HTR-8/SVneo (cell line): ENCODE measurements at places on chromosomes 2 and 18.
A peak's percentile ranks its signal among the peaks of the same experiment; 100 is the strongest.

DNA sequence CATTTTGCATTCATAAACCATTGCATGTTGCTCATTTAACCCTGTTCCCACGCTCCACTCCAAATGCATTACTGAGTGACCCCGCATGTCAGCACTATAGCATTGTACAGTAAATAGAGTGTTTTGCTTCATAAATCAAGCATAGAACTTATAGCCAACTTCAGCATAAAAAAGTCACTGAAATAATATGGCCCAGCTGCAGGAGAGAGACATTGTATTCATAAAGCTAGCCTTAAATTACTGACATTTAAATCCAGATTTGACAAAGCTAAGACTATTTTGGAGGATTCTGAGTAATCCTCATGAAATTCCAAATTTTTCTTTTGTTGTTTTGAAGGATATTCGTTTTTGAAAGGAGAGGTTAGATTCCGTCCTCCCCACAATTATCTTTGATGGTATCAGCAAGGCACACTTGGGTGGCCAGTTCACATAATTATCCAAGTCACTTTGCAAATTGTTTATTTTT lies 320.9 kb upstream of the TCF4 start:
- DNase-seq: no peak

- no peak for DNase-seq
Observed at GRCh38 chr2:202337151-202337550, 39.0 kb upstream of the BMPR2 start.

- no peak for DNase-seq
Observed at GRCh38 chr18:50687491-50687890, 127.6 kb downstream of the MAPK4 start.

DNA sequence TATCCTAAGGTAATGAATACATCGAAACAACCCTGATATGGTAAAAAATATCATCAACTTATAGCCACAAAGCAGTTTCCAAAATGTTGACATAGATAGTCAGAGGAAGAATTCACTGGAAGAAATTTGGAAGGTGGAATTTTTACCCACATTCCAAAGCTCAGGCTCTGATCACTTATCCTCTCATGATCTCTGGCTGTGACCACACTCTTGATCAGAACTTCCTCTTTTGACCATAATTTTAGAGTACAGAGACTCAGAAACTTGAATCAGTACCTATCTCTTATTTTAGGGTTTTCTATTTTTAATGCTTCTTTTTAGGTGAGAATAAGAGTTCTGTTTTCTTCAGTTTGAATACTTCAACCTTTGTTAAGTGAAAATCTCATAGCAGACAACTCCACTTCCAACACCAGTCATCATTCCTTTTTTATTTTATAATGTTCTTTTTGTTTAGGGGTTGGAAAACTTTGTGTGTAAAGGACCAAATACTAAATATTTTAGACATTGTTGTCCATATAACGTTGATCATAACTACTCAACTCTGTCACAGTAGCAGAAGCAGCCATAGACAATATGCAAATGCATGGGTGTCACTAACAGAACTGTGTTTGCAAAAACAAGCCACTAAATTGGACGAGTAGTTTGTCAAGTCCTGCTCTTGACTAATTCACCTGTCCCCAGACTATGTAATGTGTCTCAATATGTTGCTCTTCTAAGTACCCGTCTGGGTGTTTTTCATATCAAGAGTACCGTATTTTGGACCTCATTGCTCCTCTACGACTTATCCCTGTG lies 891.6 kb upstream of the CRIM1 start:
- DNase-seq: peak; percentile 12

DNA sequence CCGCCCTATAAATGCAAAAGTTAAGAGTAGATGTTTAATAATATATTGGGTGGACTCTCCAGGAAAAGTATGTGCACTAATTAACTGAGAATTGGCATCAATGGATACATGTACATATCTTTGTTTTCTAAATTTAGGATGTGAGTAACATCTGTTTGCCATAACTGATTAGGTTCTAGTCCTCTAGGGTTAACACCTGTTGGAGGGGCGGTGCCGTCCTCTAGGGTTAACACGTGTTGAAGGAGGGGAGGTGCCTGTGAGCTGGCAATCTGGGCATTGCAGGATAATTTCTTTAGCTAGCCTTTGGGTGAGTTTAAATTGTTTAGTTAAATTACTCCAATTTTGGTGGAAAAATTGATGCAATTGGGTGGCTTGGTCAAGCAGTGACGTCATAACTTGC lies 30.9 kb downstream of the HTR2B start:
- no peak for DNase-seq

DNA sequence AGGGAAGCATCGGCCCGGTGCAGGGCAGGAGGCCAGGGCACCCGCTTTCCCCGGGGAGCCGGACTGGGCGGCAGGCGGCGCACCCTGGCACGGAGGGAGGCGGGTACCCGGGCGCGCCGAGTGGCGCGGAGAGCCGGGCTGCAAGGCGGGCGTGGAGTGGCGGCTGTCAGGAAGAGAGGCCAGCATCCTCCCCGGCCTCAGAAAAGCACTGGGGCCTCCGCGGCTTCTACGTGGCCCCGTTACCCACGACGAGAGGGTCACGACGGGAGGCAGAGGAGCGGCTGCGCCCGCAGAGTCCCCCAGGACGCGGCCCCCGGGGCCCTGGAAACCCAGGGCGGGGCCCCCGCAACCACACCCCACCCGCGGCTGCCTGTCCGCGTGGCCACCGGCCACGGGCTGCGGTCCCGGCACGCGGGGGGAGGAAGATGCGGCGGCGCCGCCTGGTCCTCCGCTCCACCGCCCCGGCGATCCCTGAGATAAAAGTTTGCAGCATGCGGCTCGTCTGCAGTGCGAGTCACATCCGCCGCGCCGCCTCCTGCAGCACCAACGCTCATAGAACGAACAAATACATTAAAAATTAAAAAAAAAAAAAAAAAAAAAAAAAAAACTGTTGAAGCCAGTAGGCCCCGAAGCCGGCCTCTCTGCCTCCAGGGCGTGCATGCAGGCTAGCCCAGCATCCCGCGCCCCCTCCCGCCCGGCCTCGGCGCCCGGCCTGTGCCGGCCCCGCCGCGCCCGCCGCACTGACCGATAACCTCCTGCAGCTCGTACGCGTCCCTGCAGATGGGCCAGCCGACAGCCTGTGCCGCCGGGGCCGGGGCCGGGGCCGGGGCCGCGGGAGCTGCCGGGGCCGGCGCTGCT lies 683 bp downstream of the STK39 start:
- peak; percentile 34 for DNase-seq

DNA sequence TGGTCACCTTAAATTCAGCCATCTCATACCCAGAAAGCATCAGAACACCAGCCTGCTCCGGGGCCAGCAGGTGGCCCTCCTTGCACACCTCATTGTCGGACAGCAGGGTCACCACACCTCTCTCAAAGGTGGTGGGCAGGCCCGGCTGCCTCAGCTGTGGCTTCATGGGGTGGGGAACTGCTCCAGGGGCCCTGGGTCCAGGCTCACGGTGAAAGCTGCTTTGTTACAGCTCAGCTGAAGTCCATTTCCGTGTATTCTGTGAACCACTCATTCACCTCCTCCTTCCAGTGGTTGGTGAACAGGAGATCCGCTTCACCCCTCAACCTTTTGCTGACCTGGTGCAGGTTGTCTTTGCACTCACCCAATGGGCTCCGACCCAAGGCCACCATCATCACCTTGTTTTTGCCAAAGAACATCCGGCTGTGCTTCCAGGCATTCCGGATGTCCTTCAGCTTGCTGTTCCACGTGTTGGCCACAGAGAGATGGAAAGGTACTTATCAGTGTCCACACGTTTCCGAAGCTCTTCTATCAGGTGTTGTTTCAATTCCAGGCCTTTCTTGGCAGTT lies 78.6 kb upstream of the LDLRAD4 start:
- no peak for DNase-seq

DNA sequence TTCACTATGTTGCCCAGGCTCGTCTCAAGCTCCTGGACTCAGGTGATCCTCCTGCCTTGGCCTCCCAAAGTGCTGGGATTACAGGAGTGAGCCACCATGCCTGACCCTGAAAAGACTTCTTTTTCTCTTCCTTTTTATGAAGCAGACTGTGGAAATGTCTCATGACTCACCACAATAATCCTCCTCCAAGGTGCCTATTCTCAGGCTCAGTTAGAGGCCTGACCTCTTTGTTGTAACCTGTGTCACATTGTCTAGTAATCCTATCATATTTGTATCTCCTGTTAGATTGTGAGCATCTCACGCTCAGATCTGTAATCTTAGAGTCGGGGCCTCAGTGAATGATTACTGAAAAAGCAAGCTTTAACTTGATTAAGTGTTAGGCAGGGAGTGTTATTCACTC lies 18.3 kb upstream of the TAF4B start:
- no peak for DNase-seq

DNA sequence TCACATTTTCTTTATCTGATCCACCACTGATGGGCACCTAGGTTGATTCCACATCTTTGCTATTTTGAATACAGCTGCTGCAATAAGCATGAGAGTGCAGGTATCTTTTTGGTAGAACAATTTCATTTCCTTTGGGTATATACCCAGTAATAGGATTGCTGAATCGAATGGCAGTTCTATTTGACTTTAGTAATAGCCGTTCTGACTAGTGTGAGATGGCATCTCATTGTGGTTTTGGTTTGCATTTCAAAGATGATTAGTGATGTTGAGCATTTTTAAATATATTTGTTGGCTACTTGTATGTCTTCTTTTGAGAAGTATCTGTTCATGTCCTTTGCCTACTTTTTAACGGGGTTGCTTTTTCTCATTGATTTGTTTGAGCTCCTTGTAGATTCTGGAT lies 72.3 kb downstream of the CCDC138 start:
- no peak for DNase-seq

DNA sequence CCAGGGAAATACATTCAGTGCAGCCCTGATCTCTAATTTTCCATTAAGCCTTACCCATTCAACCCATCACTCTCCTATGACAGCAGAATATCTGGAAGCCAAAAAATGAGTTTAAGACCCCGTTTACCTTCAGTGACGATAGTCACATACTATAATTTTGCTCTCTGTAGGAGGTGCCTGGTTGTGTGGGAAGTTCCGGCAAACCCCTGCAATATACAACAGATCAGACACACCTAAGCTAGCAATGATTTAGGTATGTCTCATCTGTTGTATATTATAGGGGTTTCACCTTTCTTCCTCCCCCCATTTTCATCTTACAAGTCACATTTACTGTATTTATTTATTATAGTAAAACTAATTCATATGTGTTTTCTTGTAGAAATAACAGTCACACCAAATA lies 101.7 kb downstream of the DOCK10 start:
- DNase-seq: no peak

DNA sequence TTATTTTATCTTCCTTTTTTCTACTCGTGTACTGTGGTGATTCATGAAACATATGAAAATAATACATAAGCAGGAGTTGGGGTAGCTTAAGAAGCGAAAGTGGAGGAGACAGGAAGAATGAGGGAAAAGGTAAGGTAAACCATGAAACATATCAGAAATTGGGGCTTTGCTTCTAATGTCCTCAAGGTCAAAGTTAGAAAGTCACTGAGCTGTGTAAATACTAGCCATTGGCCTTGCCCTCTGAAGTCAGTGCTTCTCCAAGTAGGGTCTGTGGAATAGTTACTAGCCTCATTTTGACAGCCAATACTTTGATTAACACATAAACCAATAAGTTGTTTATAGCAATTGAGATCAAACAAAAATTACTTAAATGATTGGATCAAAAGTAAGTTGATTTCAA lies 117.2 kb downstream of the MAP4K4 start:
- no peak for DNase-seq

- no peak for DNase-seq
Observed at GRCh38 chr18:13501891-13502290, 224.5 kb downstream of the FAM210A start.

- no peak for DNase-seq
Observed at GRCh38 chr2:57141269-57141668, 905.3 kb upstream of the VRK2 start.

DNA sequence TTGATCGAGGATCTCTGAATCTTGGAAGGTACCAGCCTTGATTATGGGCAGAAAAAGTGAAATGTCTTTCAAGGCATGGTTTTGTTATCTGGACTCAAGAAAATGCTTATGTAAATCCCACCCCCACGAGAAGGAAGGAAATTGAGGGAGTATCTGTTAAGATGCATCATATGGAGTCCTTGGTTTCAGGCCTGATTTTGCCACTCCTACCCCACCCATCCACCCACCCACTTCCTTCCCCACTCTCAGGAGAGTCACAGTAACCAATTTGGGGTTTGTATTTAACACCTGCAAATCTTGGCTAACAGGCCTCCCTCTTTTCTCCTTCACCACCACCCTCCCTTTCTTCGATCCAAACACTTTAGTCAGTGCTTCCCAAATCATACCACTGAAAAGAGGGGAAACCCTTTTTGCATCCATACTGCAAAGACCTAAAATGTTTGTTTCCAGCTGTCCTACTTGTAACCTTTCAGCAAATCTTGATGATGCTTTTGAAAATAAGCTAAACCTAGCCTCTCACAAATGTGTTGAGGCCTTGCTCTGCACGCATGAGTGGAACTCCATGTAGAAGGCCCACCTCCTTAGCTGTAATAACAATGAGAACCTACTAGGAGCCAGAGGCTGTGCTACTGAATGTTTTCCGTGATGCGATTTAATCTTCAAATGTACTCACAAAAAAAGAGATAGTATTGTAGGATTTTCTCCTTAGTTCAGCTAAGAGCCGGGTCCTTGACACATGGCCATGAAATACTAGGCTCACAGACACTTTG lies 34.8 kb downstream of the POU3F3 start:
- DNase-seq: no peak

- peak; percentile 34 for DNase-seq
Observed at GRCh38 chr2:110770959-110771431, 38.6 kb downstream of the ACOXL start.

DNA sequence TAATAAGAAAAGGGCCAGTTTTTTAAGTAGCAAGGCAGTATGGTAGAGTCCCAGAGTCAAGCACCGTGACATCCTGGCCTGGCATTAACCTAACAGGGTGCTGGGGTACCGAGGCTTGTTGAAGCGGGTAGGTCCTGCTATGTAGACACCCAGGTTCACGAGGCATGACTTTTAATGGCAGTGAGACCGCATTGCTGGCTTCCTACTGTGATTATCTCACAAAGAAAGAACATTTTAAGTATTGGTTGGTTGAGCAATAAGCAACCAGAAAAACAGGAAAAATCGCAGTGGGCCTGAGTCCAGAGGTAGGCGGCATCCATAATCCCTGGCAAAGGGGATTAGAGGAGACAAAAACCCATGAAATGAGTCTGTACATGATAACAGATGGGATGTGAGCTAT lies 927.9 kb upstream of the ACVR2A start:
- no peak for DNase-seq

DNA sequence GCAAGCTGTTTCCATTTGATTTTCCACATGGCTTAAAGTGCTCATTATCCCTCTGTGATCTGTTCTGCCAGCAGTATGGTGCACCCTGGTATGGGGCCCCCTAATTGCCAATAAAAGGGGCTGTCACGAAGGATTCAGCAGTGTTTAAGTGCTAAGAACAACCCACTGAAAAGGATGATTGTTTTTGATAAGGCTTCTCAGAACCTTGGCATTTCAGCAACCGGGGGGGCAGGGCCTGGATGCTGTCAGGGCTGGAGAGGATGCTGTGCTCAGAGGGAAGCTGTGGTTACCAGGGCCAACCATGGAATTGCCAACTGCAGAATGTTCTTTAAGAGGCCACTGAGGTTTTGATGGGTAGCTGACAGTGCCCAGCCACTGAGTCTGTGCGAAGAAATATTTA lies 117.8 kb downstream of the CTIF start:
- no peak for DNase-seq
